Inflammatory macrophage (primary cell): ENCODE measurements at places on chromosomes 5 and 9.

- DNase-seq: no peak
Observed at GRCh38 chr5:99639905-99640304, 711.1 kb upstream of the CHD1 start.

DNA sequence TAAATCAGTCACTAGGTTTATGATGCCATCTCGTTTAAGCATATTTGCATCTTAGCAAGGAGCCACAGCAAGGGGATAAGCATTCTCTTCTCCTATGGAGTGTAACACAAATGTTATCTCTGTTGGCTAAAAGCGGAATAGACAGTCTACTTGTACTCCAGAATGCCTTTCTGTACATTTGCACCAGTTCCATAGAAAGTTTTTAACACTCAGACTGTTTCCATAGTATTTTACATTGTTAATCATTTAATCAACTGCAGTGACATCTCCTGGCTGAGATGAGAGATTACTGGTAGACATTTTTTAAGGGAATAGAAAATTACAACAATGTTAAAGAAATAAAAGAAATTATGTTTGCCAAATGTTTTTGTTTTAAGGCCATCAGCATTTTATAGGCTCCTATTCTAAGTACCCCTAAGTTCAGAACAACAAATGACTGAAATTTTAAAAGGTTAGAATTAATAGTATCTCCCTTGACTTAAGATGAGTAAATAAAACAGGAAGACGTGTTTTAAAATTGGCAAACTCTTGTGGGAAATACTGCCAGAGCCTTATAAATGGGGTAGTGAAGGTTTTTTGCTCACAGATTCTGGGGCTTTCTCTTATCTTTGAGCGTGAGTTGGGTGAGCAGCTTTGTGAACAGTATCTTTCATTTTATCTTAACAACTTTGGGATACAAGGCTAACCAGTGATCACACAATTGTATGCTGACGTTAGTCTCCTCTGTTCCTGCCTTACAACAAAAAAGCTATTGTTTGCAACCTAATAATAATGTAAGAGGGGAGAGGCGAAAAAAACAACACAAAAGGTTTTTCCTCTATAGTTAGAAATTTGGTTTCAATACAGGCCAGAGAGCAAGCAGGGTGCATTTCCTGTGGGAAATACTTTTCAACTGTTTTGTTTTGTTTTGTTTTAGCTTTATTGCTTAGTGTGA, 294.3 kb downstream of the FBXL7 start:
- DNase-seq: no peak

GRCh38 chr5:36079200-36079781, 12.6 kb upstream of the UGT3A2 start:
- DNase-seq: peak; percentile 27

DNA sequence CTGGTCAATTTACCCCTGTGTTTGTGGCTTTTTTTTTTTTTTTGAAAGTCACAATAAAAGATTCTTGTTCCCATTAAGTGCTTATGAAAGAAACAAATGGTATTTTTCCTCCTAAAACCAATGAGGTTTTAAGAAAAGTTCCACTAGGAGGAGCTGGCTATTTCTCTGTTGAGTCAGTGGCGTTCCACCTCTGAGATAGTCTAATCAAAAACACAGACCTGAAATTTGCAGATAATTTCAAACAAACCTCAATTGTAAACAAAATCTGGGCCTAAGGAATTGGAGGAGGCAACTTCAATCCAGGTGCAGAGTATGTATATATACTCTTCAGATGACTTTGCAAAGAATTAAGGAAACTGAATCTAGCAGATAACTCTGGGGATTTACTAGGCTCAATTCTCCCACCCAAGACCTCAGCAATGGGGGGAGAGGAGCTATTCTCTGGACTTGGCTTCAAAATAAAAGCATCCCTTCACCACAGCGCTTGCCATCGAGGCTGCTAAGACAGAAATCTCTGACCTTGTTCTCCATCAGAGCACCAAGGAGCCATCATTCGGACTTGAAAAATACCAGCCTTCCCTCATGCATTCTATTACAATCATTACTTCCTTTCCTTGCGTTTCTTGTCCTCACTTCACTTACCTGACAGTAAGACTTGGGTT, 52.4 kb downstream of the FANCC start:
- DNase-seq: no peak

DNA sequence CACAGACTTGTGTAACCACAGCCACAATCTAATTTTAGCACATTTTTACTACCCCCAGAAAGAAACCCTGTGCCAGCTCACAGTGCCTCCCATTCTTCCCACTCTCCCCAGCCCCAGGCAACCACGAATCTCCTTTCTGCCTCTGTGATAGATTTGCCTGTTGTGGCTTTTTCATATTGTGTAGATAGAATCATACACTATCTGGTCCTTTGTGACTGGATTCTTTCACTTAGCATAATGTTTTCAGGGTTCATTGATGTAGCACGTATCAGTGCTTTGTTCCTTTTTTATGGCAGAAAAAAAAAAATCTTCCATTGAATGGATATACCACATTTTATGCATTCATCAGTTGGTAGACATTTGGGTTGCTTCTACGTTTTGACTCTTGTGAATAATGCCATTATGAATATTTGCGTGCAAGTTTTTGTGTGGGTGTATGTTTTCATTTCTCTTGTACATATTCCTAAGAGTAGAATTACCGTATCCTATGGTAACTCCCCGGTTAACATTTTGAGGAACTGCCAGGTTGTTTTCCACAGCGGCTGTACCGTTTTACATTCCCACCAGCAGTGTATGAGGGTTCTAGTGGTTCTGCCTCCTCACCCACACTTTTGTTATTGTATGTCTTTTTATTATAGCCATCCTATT, 64.5 kb downstream of the RCL1 start:
- DNase-seq: no peak
